ENCODE measurements at places on chromosomes 7 and 10. TPM values are rescaled to one million over a fixed set of nuclear protein-coding genes. Genes with fewer than 3 reads are reported as not detected.
A peak's percentile ranks its signal among the peaks of the same experiment; 100 is the strongest.

Gene TRIM4
- 11.4 TPM for total RNA-seq

Gene NEURL1
- total RNA-seq, result not detected

Gene SOSTDC1
- total RNA-seq, result 0.25 TPM

Gene BTBD16
- not detected for total RNA-seq

Gene FAM25G
- not detected for total RNA-seq

GRCh38 chr10:1396297-1396635 lies 340.1 kb downstream of the WDR37 start:
- DNase-seq, result no peak
- H3K27ac ChIP-seq, result no peak overlapping the region
- H3K27me3 ChIP-seq, result no peaks in the 10 kb centered on the region

DNA sequence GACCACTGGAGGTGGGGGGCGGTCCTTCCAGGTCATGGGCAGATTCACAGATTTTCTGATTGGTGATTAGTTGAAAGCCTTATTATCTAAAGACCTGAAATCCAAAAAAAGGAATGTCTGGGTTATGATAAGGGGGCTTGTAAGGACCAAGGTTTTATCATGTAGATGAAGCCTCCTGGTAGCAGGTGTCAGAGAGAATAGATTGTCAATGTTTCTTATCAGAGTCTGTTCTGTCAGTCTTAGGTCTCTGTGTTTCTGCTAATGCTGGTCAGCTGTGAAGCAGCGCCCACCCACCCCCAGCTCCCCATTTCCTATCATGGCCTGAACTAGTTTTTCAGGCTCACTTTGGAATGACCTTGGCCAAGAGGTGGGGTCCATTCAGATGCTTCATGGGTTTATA lies 21.2 kb downstream of the TES start:
- peaks cover 17% of the 10 kb centered on the region for H3K36me3 ChIP-seq
- H3K27ac ChIP-seq, result peak overlapping the region; percentile 30
- no peaks in the 10 kb centered on the region for H3K27me3 ChIP-seq
- no peak for DNase-seq
- peaks cover 60% of the 10 kb centered on the region for H3K4me1 ChIP-seq

DNA sequence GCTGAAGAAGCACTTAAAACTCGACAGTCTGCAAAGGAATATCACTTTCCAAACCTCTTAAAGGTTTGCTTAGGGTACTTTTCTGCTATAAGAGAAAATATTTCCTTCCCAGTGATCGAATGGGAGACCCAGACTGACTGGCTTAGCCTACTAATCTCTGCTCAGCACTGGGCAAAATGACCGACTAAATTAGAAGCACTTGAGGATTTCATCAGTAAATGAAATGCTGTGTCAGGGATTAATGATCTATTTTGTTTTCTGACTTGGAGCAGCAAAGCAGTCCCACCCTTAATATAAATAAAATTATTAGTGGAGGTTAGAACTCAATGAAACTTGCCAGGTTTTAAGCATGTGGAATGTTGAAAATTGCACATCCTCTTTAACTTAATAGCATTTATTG lies 411.6 kb downstream of the NEBL start:
- H3K27me3 ChIP-seq, result no peaks in the 10 kb centered on the region
- no peaks in the 10 kb centered on the region for H3K36me3 ChIP-seq
- H3K4me3 ChIP-seq, result no peak overlapping the region
- no peaks in the 10 kb centered on the region for H3K4me1 ChIP-seq
- H3K27ac ChIP-seq, result no peak overlapping the region

GRCh38 chr7:101998029-101998905 lies 180.8 kb downstream of the CUX1 start:
- H3K27ac ChIP-seq, result no peak overlapping the region
- H3K4me1 ChIP-seq, result no peaks in the 10 kb centered on the region
- H3K27me3 ChIP-seq, result no peaks in the 10 kb centered on the region
- H3K4me3 ChIP-seq, result no peak overlapping the region
- H3K36me3 ChIP-seq, result no peaks in the 10 kb centered on the region
- no peak for DNase-seq

GRCh38 chr10:60726257-60726656 lies 52.0 kb upstream of the CDK1 start:
- H3K27ac ChIP-seq, result no peak overlapping the region
- H3K36me3 ChIP-seq, result no peaks in the 10 kb centered on the region
- H3K27me3 ChIP-seq, result no peaks in the 10 kb centered on the region
- no peak for DNase-seq
- no peak overlapping the region for H3K4me3 ChIP-seq

- H3K4me3 ChIP-seq, result no peak overlapping the region
- H3K27ac ChIP-seq, result no peak overlapping the region
- no peak for DNase-seq
- H3K27me3 ChIP-seq, result no peaks in the 10 kb centered on the region
- no peaks in the 10 kb centered on the region for H3K36me3 ChIP-seq
Measured at GRCh38 chr10:58556516-58557165, 44.0 kb downstream of the BICC1 start.

DNA sequence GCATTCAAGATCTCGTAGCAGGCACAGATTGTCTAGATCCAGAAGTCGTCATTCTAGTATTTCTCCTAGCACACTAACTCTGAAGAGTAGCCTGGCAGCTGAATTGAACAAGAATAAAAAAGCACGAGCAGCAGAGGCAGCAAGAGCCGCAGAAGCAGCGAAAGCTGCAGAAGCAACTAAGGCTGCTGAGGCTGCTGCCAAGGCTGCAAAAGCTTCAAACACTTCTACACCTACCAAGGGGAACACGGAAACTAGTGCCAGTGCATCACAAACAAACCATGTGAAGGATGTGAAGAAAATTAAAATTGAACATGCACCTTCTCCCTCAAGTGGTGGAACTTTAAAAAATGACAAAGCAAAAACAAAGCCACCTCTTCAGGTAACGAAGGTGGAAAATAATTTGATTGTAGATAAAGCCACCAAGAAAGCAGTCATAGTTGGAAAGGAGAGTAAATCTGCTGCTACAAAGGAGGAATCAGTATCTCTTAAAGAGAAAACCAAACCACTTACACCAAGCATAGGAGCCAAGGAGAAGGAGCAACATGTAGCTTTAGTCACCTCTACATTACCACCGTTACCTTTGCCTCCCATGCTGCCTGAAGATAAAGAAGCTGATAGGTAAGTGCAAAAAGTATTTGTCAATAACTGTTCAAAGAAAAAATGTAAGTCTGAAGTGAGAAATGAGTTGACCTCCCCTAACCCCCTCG lies 37.7 kb downstream of the CDK13 start:
- H3K4me3 ChIP-seq, result no peak overlapping the region
- DNase-seq, result no peak
- peaks cover 32% of the 10 kb centered on the region for H3K36me3 ChIP-seq
- no peak overlapping the region for H3K27ac ChIP-seq

DNA sequence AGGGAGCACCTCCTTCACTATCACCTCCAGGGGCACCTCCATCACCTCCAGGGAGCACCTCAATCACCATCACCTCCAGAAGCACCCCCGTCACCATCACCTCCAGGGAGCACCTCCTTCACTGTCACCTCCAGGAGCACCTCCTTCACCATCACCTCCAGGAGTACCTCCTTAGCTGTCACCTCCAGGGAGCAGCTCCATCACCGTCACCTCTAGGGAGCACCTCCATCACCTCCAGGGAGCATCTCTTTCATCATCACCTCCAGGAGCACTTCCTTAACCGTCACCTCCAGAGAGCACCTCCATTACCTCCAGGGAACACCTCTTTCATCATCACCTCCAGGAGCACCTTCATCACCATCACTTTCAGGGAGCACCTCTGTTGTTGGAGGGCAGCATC lies 103.0 kb downstream of the DNAJB6 start:
- H3K36me3 ChIP-seq, result no peaks in the 10 kb centered on the region
- no peaks in the 10 kb centered on the region for H3K4me1 ChIP-seq
- no peaks in the 10 kb centered on the region for H3K27me3 ChIP-seq
- H3K27ac ChIP-seq, result no peak overlapping the region

- H3K4me1 ChIP-seq, result peaks cover 12% of the 10 kb centered on the region
- H3K27me3 ChIP-seq, result peaks cover 13% of the 10 kb centered on the region
- H3K27ac ChIP-seq, result no peak overlapping the region
- no peak overlapping the region for H3K4me3 ChIP-seq
- no peaks in the 10 kb centered on the region for H3K36me3 ChIP-seq
Measured at GRCh38 chr10:22442468-22442867, 97.2 kb downstream of the SPAG6 start.

Measured in SJSA1 (cell line).